ENCODE measurements at places on chromosomes 6 and 20. TPM values are rescaled to one million over a fixed set of nuclear protein-coding genes. Genes with fewer than 3 reads are reported as not detected.

VPS16 gene
- total RNA-seq: 45.5 TPM

GSTA3 gene
- total RNA-seq: not detected

SIRPD gene
- not detected for total RNA-seq

ZNF334 gene
- total RNA-seq: not detected

GSTA2 gene
- not detected for total RNA-seq

TAAR2 gene
- not detected for total RNA-seq

GJA10 gene
- total RNA-seq: not detected

SOX18 gene
- 1.2 TPM for total RNA-seq

CSNK2A1 gene
- total RNA-seq: 204 TPM

C20orf202 gene
- total RNA-seq: not detected

PGC gene
- total RNA-seq: not detected

GPR6 gene
- total RNA-seq: not detected

PM20D2 gene
- 42.2 TPM for total RNA-seq

ERMARD gene
- 15.8 TPM for total RNA-seq

RPP21 gene
- 112 TPM for total RNA-seq

WFDC10B gene
- not detected for total RNA-seq

PAK5 gene
- total RNA-seq: not detected

BAG2 gene
- total RNA-seq: 31.7 TPM

CASP8AP2 gene
- 9.9 TPM for total RNA-seq

TUBE1 gene
- total RNA-seq: 17.1 TPM

CPNE5 gene
- total RNA-seq: 28.1 TPM

KIAA0408 gene
- total RNA-seq: not detected

THBS2 gene
- 0.14 TPM for total RNA-seq

CBLN4 gene
- total RNA-seq: not detected

NEURL2 gene
- 7.0 TPM for total RNA-seq

CLIC5 gene
- total RNA-seq: not detected

DNAAF9 gene
- 7.8 TPM for total RNA-seq

CTAGE9 gene
- not detected for total RNA-seq

CGAS gene
- total RNA-seq: not detected

SLPI gene
- total RNA-seq: not detected

RRAGD gene
- total RNA-seq: 18.4 TPM

SLC44A4 gene
- 0.18 TPM for total RNA-seq

DNAH8 gene
- not detected for total RNA-seq

POLR3F gene
- total RNA-seq: 14.5 TPM

RBPJL gene
- not detected for total RNA-seq
